ENCODE measurements at places on chromosomes 7 and 10.

DNA sequence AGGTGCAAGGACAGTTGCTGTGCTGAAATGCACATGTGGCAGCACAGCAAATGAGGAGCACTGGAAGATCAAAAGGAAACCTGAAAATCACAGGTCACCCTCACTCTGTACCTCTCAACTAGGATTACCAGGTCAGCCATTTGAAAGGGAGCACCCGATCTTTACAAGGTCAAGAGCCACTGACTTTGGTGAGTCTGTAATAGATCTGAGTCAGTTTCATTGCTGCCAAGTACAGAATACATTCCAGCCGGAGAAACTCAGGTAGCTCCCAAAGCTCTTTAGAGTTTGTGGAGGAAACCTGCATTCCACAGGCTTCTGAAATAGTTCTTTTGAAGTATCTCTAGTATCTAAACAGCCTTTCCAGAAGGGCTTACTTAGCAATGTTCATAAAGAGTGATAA lies 217.5 kb downstream of the SNX13 start:
- no peak for DNase-seq

GRCh38 chr7:30521532-30521931 lies 16.9 kb upstream of the GGCT start:
- DNase-seq = no peak

DNA sequence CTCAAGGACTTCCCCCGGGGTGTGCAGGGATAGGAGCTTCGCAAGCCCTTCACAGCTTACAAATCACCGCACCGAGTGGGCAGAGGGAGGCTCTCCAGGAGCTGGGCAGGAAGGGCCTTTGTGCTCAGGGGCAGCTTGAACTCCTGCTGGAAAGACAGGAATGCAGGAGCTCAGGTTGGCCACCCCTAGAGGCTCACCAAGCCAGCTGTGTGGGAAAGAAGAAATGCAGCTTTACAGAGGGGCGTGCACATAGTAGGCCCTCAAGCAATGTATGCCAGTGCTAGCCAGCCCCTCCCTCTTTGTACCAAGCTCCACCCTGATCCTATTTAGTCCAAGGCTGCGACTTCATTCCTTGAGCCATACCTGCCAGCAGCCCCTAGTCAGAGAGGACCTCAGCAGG lies 26.1 kb downstream of the STRA8 start:
- DNase-seq = no peak

- no peak for DNase-seq
These were observed 33.2 kb downstream of the DOCK4 start for GRCh38 chr7:112172870-112173567.

- no peak for DNase-seq
These were observed 466.0 kb upstream of the GHITM start for GRCh38 chr10:83673316-83673715.

DNA sequence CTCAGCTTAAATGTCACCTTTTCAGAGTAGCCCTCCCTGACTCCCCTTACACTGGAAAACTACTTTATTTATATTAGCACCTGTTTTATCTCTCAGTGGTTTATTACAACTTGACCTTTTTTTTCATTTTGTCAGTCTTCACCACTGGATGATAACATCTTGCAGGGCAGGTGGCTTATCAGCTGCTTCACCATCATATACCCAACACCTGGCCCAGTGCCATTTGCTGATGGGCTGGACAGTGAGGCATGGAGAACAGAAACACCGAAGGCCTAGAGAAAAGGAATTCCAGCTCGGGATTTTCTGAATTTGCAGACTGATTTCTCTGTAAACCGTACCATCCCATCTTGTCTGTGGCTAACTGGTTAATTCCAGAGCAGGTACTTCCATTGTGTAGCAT lies 48.5 kb downstream of the SORCS3 start:
- DNase-seq = no peak

- no peak for DNase-seq
These were observed 75.2 kb downstream of the TNS3 start for GRCh38 chr7:47506382-47507339.

GRCh38 chr10:95447685-95448084 lies 113.5 kb downstream of the SORBS1 start:
- no peak for DNase-seq

- no peak for DNase-seq
These were observed 102.7 kb upstream of the SDK1 start for GRCh38 chr7:3198316-3198715.

GRCh38 chr7:150751702-150752101 lies 14.5 kb downstream of the GIMAP5 start:
- DNase-seq = no peak

DNA sequence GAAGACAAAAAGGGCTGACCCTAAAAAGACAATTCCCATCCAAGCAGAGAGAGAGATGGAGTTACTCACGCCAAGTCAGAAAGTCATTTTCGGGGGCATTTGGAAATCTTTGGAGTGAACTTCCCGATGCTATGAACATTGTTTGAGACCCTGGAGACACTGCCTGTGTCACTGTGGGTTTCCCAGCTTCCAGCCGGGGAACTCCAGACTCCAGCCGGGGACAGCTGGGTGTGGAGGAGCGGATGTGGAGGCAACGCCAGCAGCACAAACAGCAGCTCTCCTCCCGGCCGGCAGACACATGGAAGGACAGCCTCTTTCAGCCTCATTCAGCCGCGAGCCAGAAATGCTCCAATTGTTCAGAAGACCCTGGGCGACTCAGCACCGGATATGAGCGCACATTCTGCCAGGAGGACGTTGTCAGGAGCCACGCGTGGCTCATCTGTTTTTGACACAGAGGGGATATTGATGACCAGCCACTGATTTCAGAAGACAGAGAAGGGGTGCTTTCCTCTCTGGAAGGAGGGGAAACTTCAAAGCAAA lies 97.6 kb downstream of the PRPF18 start:
- DNase-seq = no peak

GRCh38 chr7:86313842-86314241 lies 329.9 kb upstream of the GRM3 start:
- DNase-seq = no peak

DNA sequence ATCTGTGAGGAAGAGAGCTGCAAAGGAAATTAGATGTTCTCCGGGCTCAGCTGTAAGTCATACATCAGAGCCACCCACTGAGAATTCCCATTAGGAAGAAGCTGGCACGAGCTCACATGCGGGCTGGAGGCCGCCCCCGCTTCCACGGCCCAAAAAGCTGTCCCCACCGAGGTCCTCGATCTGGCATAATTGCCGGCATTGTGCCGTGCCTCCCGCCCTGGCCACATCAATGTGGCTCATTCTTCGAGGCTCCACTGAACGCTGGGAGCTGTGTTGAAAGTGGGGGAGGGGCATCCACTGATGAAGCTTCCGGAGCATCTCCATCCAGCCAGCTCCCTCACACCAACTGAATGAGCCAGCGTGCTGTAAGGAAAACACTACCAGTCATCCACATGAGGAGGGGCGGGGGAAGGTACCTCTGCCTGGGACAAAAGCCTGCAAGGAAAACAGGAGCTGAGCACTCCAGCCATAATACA lies 173.1 kb downstream of the PTPRN2 start:
- DNase-seq = no peak

- no peak for DNase-seq
These were observed 34.3 kb upstream of the ADAM12 start for GRCh38 chr10:126422567-126422966.

GRCh38 chr10:29353887-29354561 lies 65.2 kb downstream of the LYZL1 start:
- DNase-seq = no peak

GRCh38 chr10:123522702-123523312 lies 143.3 kb upstream of the GPR26 start:
- no peak for DNase-seq

DNA sequence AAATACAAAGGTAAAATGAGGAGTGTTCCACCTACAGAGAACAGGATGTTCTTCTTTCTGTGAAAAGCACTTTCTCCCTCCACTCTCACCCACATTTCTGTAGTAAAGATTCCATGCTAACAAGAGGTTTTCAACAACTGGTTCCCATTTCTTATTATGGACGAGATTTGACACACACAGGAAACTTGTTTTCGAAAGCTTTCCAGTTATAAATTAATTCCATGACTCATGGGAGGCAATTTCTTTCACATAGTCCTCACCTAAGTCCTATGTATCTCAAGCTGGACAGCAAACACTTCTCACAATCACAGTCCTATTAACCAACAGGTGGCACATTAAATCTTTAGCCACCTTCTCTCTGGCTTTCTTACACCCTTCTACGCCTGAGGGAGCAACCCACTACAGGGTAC lies 24.5 kb downstream of the RAPGEF5 start:
- DNase-seq = no peak

DNA sequence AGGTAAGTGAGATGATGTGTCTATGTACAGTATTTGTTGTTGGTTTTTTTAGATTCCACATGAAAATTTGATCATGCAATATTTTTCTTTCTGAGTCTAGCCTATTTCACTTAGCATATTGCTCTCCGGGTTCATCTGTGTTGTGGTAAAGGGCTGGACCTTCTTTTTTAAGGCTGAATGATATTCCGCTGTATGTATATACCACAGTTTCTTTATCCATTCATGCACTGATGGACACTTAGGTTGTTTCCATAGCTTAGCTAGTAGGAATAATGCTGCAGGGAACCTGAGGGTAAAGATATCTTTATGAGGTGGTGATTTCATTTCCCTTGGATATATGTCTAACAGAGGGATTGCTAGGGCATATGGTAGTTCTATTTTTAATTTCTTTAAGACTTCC lies 80.8 kb downstream of the FAM107B start:
- DNase-seq = no peak

DNA sequence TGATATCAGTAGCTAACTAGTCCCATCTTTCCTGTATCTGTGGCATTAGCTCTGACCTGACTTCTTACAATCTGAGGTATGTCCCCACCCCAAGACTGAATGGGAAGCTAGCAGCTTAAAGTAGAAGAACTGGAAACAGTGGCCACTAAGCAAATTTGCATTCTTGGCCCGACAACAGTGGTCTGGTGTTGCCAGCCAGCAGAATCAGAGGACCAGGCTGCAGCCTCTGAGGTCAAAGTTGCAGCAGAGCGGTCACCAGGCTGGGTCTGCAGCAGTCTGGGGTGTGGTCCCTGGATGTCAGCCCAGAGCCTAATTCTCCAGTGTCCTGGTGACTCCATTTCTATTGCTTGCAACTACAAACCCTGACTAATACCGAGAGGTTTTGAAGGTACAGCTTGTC lies 26.3 kb downstream of the FAM107B start:
- DNase-seq = no peak

DNA sequence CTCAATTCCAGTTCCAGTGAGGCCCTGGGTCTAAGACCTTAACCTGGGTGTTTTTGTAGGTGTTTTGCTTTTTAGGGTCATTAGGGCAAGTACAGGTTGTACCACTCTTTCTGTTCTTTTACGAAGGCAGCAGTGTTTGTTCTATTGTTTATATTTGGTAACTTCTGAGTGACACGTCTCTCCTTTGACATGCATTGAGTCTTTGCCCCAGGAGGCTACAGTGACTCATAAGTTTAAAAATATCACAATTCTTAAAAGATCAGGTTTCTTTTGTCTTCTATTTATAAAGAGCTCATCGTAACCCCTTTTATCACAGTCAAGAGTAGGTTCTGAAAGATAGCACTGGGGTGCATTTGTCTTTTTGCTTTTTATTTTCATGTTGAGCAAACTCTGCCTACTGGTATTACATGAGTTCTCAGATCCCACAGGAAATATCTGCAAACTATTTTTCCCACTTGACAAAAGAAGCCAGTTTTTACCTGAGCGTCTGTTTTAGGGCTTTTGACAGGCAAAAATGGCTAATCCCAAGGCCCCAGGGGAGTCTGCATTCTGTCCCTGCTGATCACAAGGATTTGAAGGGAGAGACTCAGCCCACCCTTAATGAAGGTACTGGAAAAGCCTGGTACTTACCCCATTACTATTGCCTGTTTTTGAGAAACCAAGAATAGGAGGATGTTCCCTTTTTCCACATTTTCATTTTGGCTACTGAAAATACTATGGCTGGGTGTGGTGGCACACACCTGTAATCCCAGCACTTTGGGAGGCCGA lies 7.9 kb downstream of the NUDT13 start:
- no peak for DNase-seq

DNA sequence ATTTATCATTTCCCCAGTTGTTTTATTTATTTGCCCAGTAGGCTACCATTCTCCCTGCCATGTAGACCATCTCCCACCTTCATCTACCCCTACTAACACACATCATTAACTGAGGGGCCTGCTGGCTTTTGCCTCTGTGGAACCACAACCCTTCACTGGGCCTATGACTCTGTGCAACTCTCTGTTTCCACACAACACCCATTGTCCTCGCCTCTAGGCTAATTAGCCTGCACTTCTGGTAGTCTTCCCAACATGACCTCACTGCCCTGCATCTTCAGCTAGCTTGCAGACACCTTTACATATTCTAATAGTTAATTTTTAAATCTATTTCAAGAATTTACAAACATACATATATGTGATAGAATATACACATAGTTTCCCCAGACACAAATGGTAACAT lies 7.5 kb downstream of the ANKIB1 start:
- no peak for DNase-seq

- no peak for DNase-seq
These were observed 15.3 kb downstream of the SLC25A13 start for GRCh38 chr7:96306385-96307125.

- DNase-seq = no peak
These were observed 98.7 kb upstream of the PPIF start for GRCh38 chr10:79248341-79249185.

GRCh38 chr10:71433768-71434744 lies 37.3 kb downstream of the CDH23 start:
- no peak for DNase-seq

DNA sequence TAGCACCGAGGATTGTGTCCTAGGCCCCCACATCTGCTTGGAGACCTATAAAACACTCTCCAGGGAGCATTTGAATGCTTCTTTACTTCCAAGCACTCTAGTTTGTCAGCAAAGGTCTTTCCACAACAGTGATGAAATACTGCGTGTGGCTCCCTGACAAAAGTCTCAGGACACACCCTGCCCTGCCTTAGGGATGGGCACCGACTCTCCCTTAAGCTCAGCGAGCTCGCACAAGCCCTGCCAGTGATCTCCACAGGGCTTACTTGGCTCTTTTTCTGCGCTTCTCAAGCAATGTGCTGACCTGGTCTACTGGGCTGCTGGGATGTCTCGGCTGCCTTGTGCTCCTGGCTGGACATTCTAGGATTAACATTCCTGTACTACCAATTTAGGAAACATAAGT lies 84.3 kb upstream of the MPP7 start:
- DNase-seq = no peak

GRCh38 chr10:63651864-63652263 lies 130.7 kb downstream of the REEP3 start:
- DNase-seq = no peak

DNA sequence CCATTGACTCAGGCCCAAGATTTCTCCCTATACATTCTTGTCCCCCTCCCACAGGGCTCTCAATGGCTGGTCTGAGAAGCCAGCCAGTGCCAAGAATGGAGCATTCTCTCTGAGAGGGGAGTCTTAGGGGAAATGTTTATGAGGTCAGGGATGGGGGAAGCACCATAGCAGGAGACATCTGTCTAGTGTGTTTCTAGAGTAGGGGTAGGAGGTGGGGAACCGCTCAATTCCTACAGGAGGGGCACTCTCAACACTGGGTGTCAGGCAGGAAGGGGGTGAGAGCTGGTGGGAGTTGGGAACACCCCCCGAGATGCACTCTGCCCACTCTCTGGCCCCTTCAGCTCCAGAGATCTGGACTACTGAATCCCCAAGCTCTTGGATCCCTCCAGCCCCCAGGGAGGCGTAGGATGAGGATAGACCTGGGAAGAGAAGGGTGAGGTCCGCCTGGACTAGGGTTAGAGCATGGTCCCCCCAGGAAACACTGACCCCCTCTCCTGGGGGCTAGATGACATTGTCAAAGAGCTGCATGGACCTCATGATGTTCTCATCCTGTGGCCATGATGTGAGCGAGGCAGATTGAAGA lies 8.7 kb upstream of the OGA start:
- no peak for DNase-seq

- no peak for DNase-seq
These were observed 208.5 kb upstream of the NRP1 start for GRCh38 chr10:33542752-33543505.

Data from activated CD4-positive, alpha-beta T cell treated with anti-CD3 and anti-CD28 coated beads for 1 hour (primary cell).